ENCODE measurements at places on chromosomes 5 and 9.

DNA sequence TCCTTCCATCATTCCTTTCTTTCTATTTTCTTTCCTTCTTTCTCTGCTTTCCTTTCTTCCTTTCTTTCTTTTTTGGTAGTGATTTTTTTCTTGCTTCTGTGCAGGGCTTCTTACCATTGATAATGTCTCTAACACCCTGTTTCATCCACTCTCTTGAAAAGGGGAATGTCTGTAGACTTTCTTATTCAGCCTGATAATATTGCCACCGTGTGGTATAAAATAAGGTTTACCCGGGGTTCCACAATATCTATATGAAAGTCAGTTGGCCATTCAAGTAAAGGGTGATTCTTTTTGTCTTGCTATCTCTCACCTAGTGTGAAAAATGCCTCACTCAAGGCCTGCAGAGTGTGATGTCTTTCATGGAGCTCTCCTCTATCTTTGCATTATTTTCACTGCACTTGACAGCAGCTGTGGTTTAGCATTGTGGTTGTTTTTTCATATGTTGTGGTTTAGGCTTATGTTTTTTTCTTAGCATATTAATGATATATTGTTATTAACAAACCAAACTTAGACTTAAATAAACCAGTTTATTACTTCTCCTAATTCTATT is 153.9 kb downstream of the CSNK1G3 start:
- DNase-seq = no peak

DNA sequence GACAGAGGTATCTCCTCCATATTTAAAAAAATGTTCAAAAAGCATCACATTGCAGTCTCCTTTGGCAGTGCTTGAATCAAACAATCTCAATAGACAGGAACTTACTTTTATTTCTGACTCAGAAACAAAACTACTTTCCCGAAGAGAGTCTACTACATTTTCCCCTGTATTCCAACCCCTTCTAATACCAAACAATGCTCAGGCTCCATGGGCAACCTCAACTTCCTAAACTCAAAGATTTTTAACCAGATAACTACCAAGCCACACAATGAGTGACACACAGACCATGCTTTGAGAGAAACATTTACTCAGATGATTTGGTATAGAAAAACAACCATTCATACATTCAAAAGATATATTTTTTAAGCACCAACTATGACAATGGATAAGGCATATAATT is 70.5 kb downstream of the APBA1 start:
- no peak for DNase-seq

DNA sequence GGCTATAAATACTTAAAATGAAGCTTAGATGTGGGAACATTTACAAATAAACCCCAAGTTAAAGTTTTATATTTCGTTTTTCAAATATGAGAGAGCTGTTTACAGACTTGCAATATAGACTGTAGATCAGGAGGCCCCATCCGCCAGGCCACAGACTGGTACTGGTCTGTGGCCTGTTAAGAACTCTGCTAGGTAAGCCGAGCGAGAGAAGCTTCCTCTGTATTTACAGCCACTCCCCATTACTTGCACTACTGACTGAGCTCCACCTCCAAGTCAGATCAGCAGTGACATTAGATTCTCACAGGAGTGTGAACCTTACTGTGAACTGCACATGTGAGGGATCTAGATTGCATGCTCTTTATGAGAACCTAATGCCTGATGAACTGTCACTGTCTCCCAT is 561.4 kb upstream of the FAM174A start:
- DNase-seq = no peak

DNA sequence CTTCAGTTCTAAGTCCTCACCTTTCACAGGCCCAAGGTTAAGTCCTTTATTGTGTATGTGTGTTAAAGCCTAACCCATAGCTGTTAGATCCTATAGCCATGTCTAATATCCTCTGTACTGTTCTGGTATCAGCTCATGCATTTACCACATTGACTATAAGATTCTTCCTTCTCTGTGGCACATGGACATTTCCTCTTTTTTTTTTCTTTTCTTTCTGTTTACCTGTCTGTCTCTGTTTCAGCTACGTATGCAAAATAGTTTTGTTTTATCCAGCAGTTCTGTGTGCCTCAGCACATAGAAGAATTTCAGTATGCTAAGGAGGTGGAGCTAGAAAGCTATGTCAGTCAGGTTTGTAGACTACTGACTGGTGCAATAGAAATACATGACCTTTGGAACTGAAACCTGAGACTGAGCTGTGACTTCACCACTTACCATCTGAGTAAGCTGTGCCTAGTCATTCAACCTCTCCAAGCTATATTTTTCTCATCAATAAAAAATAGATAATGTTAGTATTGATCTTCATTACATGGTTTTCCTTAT is 155.6 kb upstream of the VLDLR start:
- DNase-seq = peak; percentile 82

DNA sequence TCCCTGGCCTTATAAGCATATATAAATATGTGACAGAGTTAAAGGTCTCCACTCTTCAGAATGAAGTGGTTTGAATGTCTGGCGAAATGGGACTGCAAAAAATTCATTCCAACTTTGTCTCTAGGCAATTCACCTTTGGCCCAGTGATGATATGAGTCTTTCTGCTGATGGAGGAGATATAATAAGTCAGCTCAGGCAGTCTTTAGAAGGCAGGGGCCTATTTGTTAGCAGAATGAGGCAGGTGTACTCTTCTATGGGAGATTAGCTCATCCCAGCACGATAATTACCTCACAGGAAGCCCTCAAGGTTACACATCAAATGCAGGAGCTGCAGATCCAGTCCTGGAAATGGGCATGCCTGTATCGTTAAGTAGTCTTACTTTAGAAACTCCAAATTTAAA is 300.5 kb downstream of the NR2F1-AS1 start:
- no peak for DNase-seq

GRCh38 chr5:81151546-81151945 is 81.6 kb upstream of the CKMT2 start:
- no peak for DNase-seq

- DNase-seq = no peak
Observed at GRCh38 chr5:65819215-65819904, 97.4 kb downstream of the NLN start.

- no peak for DNase-seq
Observed at GRCh38 chr5:146541958-146542849, 26.2 kb upstream of the GPR151 start.

DNA sequence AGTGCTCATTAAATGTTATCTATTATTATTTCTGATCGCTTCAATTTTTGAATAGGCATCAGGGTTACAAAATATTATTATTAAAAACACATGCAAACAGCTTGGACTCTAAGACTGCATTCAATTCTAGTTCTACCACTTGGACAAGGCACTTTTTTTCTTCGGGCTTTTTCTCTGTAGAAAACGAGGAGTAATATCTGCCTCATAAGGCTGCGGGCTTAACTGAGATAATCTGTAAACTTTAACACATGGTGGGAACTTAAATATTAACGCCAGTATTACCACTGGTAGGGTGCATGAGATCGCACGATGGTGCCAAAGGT is 511 bp upstream of the SPDL1 start:
- DNase-seq = no peak

GRCh38 chr5:11985993-11986392 is 81.7 kb upstream of the CTNND2 start:
- DNase-seq = no peak

- no peak for DNase-seq
Observed at GRCh38 chr5:79484731-79485130, 29.2 kb downstream of the HOMER1 start.

- DNase-seq = no peak
Observed at GRCh38 chr9:125547368-125547767, 159.6 kb downstream of the MAPKAP1 start.

DNA sequence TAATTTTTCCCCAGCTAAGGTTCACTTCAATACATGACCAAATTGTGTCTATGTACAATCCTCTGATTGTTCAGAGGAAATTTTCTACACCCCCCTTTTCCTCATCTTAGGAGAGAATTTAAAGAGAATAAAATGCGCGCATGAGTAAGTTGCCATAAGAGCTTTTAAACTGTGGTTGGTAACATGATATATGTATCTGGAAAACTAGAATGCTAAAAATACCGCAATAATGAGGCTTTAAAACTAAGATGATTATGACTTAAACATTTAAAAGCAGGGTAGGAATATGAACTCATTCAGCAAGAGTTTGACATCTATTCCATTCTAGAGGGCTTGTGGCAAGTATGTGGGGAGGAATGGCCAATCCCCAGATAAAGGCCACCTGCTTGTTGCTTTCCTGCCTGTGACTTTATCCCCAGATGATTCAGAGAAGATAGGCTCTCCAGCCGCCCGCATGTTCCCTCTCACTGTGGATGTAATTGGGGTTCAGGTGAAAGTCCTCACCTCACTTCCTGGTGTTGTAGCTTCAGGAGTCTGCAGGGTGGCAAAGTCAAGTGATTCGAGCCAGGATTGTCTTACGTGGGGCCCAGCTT is 26.5 kb upstream of the BASP1 start:
- no peak for DNase-seq

GRCh38 chr5:146229222-146229621 is 25.8 kb downstream of the RBM27 start:
- DNase-seq = no peak

- no peak for DNase-seq
Observed at GRCh38 chr5:87389296-87390034, 23.3 kb downstream of the CCNH start.

DNA sequence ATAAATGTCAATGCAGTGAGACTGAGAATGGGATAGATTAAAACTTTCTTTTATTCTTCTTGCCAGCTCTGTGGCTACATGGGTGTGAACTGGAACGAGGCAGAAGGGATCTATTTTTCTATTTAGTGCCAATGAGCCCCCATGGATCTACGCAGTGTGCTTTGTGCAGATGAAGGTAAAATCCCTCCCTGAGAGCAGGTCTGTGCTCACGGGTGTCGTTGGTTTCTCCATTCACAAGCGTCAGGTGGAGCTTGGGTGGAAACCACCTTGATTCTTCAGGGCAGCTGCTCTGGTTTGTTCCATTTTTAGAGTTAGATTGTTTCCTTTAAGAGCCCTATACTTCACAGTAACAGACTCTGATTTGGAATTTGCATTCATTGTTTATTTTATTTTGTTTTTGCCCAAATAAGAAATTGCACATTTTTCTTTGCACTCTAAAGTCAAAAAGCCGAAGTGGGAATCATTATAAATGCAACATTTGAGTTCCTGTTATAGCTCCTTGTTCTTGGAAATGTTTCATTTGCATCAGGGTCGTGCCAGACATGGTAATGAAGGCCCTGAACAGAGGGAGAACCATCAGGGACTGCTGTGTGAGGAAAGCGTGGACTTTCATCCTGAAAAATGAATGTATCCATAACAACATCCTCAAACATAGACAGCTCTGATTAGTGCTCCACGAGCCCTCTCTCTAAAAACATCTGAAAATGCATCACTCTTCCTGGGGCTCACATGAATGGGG is 31.1 kb upstream of the BICD2 start:
- no peak for DNase-seq

GRCh38 chr5:166883016-166883415 is 1408.4 kb upstream of the WWC1 start:
- peak; percentile 88 for DNase-seq

GRCh38 chr5:116002116-116002906 is 30.0 kb upstream of the ARL14EPL start:
- DNase-seq = no peak

GRCh38 chr5:150068472-150068871 is 17.9 kb downstream of the CSF1R start:
- DNase-seq = no peak

DNA sequence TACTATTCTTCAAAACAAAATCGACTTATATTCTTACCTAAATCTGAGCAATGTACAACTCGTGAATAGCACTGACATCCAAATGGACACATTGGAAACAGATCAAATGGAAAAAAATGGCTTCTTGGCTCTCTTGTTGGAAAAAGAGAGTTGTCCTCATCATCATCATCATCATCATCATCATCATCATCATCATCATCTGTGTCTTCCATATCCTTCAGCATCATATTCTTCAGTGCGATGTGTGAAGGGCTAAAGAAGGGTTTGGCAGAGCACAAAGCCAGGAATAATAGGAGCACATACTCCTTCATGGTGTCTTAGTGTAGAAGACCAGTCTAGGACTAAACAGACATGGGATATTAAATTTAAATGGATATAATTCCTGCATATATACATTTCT is 7.7 kb downstream of the ASPN start:
- no peak for DNase-seq

GRCh38 chr9:94899464-94900221 is 173.1 kb downstream of the AOPEP start:
- no peak for DNase-seq

- no peak for DNase-seq
Observed at GRCh38 chr5:173743641-173744343, 127.3 kb upstream of the BOD1 start.

DNA sequence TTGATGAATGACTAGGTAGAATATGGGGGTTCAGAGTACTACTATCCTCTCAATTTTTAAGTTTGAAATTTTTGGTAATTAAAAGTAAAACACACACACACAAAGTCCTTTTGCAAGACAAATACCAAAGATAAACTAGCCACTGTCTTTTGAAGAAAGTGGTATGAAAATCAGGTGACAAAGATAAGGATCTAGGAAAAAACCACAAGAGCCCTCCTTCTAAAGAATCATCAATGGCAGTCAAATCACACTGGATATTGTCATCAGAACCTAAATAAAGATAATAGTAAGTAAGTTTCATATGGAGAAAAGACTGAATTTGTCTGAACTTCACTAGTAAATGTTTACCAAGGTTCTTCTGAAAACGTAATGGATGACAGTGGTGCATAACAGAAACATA is 30.5 kb upstream of the HK3 start:
- no peak for DNase-seq

DNA sequence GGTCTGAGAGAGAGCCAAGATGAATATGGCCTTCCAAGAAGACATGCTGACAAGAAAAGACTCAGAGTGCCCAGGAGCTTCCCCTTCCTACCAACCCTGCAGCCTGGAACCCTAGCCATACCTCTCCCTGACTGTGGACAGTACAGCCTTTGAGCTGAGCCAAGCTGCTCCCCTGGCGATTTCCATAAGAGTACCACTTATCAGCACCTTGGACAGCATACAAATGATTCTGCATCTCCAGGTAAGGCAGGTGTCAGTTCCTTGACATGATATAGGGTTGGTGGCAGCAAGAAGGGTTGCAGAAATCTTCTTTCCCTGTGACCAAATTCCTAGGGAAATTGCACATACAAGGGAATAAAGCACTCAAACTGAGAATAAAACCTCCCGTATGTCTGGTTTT is 58.3 kb downstream of the MFAP3 start:
- DNase-seq = no peak

- DNase-seq = peak; percentile 46
Observed at GRCh38 chr5:143432658-143433239, 29.3 kb upstream of the NR3C1 start.

Data from epithelial cell of proximal tubule (primary cell).